ENCODE measurements at places on chromosomes 6 and 20.

- no peak for DNase-seq
These were observed 399.4 kb downstream of the CD83 start for GRCh38 chr6:14516956-14517355.

DNA sequence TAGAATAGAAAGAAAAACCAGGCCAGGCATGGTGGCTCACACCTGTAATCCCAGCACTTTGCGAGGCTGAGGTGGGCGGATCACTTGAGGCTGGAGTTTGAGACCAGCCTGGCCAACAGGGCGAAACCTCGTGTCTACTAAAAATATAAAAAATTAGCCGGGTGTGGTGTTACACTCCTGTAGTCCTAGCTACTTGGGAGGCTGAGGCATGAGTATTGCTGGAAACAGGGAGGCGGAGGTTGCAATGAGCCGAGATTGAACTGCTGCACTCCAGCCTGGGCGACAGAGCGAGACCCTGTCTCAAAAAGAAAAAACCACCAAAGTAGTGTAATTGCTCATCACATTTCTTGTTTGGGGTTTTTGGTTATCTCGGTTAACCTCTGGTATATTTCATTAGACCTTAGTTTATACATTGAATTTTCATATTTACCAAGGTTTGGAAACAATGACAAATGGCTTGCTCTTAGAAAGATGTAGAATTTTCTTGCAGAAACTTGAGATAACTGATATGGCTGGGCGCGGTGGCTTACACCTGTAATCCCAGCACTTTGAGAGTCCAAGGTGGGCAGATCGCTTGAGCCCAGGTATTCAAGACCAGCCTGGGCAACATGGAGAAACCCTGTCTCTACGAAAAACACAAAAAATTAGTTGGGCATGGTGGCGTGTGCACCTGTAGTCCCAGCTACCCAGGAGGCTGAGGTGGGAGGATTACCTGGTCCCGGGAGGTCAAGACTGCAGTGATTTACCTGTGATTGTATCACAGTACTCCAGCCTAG is 14.2 kb downstream of the ITCH start:
- DNase-seq = no peak

GRCh38 chr6:93676581-93676980 is 257.2 kb upstream of the EPHA7 start:
- DNase-seq = no peak

DNA sequence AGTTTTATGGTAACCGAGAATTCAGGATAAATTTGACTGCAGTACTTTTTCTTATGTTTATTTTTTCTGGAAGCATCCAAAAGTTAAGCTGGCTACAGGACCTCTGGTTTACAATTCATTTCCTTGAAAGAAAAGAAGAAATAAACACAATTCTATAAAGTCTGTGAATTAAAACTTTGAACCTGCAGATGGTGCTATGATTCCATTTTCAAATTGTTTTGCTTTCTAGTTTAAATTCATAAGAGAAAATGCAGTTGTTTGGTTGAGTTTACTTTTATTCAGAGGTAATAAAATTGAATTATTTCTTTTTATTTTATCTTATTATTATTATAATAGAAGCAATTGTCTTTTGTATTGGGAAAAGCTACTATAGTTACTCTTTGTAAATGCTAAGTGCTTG is 1.8 kb upstream of the VIP start:
- DNase-seq = peak; percentile 21
